DMS79 (cell line): ENCODE measurements at places on chromosomes 1 and 21.

DNA sequence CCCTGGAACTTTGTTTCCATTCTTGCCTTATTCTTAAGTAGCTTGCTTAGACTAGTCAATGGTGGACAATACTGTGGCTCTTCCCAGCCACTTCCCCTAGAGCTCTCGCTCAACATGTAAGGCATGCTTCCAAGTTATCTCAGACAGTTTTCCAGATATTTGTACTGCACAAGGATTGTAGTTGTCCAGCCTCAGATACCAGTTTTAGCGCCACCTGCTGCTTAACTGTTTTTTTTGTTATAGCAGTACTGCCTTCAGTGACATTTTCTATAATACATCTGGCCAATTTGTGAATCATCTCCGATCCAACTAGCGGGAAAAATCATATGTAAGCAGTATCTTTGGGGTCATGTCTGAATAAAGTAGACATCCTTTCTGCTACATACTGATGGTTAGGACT is 346.7 kb upstream of the ADGRL4 start:
- no peak for DNase-seq

GRCh38 chr1:67264899-67265298 is 42.8 kb upstream of the IL12RB2 start:
- DNase-seq, result no peak

GRCh38 chr1:235079443-235080296 is 49.0 kb downstream of the TOMM20 start:
- DNase-seq, result peak; percentile 60

DNA sequence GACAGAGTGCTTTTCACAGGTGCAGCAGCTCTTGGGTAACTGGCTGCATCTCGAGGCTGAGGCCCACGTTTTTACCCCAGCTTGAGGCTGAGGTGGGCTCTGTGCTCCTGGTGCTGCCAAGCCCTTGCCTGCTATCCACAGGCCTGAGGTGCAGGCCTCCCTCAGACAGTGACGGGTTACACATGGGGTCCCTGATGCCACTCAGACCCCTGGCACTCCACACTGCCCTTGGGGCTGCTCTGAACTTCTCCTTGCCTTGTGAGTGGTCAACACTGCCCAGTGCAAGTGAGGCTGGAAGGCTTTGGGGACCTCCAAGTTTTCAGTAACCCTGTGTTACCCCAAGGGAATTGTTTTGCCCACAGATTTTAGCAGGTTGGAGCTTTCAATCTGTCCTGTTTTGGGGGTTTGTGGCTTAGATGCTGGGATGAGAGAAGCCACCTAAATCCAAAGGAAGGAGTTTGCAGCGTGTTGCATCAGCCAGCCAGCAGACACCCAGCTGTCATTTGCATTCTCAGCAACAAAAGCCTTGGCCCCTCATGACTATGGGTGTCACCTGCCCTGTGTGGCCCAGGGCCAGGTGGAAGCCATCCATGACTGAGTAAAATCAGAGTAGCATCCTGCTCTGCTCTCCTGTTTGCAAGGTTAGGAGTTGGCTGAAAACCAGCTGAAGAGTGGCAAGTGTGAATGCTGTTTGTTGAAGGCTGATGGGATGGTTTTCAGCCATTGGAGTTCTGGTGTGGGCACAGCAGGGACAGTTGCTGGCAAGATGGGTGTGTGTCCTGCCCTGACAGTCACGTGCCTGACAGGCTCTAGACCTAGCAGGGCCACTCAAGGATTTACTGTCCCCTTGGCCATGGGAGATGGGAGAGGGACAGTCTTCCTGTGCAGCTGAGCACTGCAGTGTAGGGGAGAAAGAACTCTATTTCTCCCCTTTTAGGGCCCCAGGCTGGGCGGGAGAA is 3.2 kb downstream of the RNF187 start:
- DNase-seq, result peak; percentile 97

GRCh38 chr1:94855307-94855700 is 35.1 kb downstream of the SLC44A3 start:
- DNase-seq, result peak; percentile 68

GRCh38 chr1:31318146-31318545 is 21.3 kb downstream of the ZCCHC17 start:
- DNase-seq, result no peak

DNA sequence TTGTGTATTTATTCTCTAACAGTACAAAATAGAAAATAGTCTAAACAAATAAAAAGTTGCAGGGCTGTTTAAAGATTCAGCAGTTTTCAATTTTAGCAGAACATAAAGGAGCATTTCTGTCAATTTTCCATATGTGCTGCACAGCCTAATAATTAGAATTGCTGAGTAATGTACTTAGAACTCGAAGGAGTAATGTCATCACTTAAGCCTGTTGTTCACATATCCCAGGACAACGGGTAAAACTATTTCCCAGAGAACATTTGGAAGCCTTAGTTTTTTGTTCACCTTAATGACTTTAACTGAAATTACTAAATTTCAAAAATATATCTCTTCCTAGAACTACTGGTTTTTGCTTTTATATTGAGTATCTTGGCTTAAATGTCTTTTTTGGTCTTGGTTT is 81.6 kb downstream of the ZP4 start:
- DNase-seq, result no peak

- no peak for DNase-seq
Measured at GRCh38 chr1:115194506-115194905, 105.2 kb upstream of the TSPAN2 start.

DNA sequence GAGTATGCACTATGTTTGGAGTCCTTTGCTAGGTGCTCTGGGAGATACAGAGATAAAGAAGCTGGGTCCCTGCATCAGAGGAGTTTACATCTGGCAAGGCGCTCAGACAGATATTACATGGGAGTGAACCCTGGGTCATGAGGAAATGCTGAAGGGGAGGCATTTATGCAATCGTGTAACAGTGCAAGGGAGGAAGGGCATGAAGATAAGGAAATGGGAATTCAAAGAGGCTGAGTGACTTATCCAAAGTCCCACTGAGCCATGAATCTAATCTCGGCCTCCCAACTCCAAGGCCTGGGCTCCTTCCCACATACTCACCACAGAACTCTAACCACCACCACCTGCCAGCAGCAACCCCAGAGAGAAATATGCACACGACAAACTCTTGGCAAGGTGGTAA is 51.6 kb downstream of the FAM163A start:
- DNase-seq, result no peak

DNA sequence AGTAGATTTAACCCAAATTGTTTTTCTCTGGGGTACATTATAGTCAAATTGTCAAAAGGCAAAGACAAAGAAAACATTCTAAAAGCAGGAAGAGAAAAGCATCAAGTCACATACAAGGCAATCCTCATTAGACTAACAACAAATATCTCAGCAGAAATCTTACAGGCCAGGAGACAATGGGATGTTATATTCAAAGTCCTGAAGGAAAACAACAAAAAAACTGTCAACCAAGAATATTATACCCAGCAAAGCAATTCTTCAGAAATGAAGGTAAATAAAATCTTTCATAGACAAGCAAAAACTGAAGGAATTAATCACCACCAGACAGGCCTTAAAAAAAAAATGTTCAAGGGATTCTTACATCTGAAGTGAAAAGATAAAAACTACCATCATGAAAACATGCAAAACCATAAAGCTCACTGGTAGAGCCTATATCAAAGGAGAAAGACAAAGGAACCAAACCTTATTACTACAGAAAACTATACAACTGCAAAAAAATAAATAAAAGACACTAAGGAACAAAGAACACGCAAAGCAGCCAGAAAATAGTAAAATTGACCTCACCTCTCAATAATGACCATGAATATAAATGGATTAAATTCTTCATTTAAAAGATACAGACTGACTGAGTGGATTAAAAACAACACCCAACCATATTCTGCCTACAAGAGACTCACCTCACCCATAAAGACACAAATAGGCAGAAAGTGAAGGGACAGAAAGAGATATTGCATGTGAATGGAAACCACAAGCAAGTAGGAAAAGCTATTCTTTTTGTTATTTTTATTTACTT is 113.8 kb upstream of the ZC3H11B start:
- no peak for DNase-seq

DNA sequence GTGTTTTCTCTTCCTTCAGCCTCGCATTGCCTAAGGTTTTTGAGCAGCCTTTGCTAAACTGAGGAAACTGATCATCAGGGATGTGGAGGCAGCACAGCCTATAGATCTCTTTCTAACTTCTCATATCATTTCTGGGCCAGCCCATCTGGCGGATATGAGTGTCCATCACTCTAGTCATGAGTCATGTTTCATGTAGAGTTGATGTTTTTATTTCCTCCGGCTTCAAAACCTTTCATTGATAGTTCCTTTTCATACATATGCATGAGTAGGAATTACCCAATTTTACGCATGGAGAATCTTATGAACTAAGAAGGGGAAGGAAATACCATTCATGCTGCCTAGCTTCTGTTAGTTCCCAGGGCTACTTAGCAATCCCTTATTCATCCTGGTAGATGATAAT is 66.3 kb downstream of the SPATA46 start:
- no peak for DNase-seq

- DNase-seq, result no peak
Measured at GRCh38 chr1:8267307-8267706, 50.6 kb upstream of the SLC45A1 start.

- DNase-seq, result peak; percentile 38
Measured at GRCh38 chr1:5424802-5425703, 567.2 kb downstream of the NPHP4 start.

- no peak for DNase-seq
Measured at GRCh38 chr21:35585878-35586277, 474.4 kb downstream of the SETD4 start.

DNA sequence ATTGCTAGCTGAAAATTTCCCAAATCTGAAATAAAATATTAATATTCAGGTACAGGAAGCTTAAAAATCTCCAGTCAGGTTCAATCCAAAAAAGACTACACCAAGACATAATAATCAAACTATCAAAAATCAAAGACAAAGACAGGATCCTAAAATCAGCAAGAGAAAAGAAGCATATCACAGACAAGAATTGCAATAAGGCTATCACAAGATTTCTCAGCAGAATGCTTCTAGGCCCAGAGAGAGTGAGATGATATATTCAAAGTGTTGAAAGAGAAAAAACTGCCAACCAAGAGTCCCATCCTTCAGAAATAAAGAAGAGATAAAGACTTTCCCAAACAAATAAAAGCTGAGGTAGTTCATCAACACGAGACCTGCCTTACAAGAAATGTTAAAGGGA is 5.0 kb upstream of the SELP start:
- no peak for DNase-seq

DNA sequence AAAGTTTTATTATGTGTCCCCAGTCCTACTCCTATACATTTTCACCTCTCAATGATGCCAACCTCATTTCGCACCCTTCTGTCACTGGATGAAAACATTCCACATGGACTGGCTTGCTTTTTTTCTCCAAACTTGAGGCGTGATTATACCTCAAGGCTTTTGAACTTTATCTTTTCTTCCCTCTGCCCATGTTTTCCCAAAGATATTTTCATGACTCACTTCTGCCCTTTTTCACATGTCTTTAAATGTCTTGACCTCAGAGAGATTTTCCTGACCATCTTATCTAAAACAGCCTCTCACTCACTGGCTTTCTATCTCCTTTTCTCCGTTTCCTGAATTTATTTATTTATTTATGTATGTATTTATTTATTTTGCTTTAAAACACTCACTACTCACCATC is 659.0 kb downstream of the PTPRC start:
- no peak for DNase-seq

- DNase-seq, result no peak
Measured at GRCh38 chr21:34280389-34280795, 83.4 kb upstream of the KCNE2 start.

DNA sequence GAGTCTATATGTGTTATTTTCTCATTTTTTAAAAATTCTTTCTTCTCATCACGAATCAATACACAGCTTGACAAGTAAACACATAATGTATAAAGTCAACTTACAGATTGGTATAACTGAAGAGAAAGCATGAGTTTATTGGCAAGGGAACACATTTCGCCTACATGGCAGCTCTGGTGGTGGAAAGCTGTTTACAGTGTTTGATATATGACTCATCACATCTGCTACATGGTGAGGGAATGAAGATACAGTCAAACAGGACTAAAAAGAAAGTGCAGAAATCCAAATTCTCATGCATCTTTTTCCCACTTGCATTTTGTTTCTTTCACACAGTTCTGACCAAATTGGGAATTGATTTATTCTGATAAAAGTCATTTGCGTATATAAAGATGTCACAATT is 122.2 kb upstream of the ADGRL4 start:
- DNase-seq, result no peak

DNA sequence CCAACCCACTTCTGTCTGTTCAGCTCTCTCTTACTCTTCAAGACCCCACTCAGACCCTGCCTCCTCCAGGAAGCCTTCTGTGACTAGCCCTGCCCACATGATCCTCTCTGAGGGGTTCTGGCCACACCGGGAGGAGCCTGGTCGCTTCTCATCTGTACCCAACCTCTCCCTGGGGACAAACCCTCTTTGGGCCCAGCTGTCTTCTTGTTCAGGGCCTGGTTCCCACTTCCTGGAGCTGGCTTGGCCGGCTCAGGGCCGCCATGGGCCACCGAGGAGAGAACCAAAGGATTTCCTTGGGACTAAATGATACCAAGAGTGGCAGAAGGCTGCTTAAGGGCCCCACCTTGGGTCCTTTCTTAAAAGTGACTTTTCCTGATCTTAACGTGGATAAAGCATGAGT is 124.7 kb upstream of the ZBTB40 start:
- no peak for DNase-seq

GRCh38 chr1:181548497-181548896 is 65.2 kb downstream of the CACNA1E start:
- no peak for DNase-seq

DNA sequence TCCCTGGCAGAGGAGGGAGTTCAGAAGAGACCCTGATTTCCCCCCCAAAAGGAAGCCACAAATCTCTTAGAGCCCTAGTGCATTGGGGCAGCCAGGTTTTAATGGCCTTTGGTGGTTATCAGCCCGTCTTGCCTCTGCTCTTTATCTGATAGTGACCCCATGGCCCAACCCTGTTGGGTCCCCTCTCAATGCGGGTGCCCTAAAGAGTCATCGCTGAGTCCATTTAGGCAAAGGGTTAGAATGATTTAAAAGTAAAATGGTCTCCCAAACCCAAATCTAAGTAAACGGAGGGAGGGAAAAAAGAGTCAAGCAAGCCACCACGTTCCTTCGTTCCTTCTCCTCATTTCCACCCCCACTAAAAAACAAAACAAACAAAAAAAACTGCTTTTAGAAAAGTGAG is 164.0 kb downstream of the RUNX1 start:
- no peak for DNase-seq

GRCh38 chr21:31714741-31715365 is 17.1 kb downstream of the SCAF4 start:
- DNase-seq, result no peak

GRCh38 chr1:107076841-107077240 is 20.4 kb downstream of the PRMT6 start:
- no peak for DNase-seq

DNA sequence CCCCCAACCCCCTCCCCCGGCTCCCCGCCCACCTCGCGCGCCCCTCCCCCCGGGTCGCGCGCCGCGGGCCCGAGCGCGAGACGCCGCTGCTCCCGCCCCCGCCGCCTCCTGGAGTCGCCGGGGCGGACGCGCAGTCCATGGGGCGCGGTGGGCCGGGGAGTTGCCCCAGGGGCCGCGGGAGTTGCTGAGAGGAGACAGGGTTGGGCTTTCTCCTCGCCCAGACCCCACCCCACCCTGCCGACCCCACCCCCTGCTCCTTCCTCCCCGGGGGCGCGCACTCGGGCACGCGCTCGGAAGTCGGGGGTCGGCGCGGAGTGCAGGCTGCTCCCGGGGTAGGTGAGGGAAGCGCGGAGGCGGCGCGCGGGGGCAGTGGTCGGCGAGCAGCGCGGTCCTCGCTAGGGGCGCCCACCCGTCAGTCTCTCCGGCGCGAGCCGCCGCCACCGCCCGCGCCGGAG is at the start of gene LAMC1:
Gene LAMC1 (plus strand): TSS at position 275 of the 455 bp plus-strand sequence. CDS start 297 bp downstream, outside the sequence.
- no peak for DNase-seq
